ENCODE measurements at places on chromosomes 13 and 19.

- no peak for DNase-seq
Observed at GRCh38 chr19:5952193-5953029, 25.5 kb downstream of the RANBP3 start.

GRCh38 chr13:42395086-42395821 is 123.3 kb downstream of the AKAP11 start:
- DNase-seq = no peak

DNA sequence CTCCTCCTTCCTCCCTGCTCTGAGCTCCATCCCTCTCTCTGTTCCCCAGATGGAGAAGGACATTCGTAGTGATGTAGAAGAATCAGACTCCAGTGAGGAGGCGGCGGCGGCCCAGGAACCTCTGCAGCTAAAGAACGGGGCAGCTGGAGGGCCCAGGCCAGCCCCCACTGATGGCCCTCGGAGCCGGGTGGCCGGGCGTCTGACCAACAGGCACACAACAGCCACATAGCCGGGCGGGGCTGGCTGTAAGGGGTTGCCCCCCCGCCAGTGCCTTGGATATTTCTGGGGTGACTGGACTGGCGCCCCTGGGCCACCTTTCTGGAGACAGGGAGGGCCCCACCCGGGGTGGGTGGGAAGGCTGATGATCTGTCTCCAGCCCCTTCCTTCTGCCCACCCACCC is 46.3 kb downstream of the CD320 start:
- DNase-seq = no peak

- peak; percentile 57 for DNase-seq
Observed at GRCh38 chr13:102591988-102592781, 4.6 kb upstream of the TPP2 start.

GRCh38 chr13:52348983-52349780 is 56.8 kb downstream of the THSD1 start:
- no peak for DNase-seq

GRCh38 chr13:50713523-50714248 is 129.8 kb downstream of the DLEU7 start:
- no peak for DNase-seq

DNA sequence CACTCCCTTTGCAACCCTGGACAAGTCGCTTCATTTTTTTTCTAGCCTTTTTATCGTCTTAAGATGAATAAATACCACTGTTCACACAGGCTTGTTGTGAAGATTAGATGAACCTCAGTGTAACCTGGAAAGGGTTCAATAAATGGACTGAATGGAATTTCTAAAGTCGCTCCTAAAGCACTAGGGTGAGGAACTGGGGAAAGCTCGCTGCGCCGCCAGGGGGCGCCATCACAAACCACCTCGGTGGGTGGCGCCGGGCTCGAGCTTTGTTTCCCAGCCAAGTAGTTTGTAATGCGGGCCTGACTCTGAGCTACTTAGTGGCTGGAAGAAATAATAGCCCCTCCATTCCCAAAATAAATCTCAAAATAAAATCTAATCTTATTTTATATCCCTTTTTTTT is 2.2 kb upstream of the CEACAM6 start:
- peak; percentile 62 for DNase-seq

DNA sequence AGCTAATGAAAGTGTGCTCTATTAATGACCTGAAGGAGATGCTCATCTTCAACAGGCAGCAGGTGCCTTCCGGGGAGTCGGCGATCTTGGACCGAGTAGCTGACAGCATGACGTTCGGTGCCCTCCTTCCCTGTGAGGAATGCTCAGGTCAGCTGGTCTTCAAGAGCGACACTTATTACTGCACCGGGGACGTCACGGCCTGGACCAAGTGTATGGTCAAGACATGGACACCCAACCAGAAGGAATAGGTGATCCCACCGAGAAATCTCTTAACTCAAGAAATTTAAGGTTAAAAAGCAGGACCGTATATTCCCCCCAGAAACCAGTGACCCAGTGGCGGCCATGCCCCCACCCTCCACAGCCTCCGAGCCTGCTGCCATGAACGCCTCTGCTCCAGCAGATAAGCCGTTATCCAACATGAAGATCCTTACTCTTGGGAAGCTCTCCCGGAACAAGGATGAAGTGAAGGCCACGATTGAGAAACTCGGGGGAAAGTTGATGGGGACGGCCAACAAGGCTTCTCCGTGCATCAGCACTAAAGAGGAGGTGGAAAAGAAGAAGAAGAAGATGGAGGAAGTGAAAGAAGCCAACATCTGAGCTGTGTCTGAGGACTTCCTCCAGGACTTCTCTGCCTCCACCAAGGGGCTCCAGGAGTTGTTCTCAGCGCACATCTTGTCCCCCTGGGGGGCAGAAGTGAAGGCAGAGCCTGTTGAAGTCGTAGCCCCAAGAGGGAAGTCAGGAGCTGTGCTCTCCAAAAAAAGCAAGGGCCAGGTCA is 22.8 kb upstream of the ANKRD10 start:
- no peak for DNase-seq

GRCh38 chr19:34269489-34269888 is 15.1 kb downstream of the GARRE1 start:
- DNase-seq = no peak

GRCh38 chr13:25218019-25218418 is 45.9 kb upstream of the AMER2 start:
- no peak for DNase-seq

GRCh38 chr19:58182577-58182988 is 278 bp upstream of the ZNF274 start:
- peak; percentile 62 for DNase-seq

DNA sequence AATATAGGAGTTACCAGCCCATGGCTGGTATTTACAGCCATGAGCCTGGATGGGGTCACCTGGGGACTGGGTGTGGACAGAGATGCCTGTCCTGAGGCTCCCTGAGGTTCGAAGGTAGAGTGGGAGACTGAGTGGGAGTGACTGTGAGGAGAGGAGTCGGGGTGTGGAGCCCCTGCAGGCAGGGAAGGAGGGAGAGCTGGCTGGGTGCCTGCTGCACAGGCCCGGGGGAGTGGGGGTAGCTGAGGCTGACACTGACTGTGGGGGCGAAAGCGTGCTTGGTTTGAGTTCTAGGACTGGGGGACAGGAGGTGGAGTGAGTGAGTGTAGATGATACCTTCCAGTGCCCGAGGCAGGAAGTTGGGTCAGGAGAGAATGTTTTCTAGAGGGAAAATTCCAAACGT is 7.1 kb downstream of the RAB11B start:
- no peak for DNase-seq

GRCh38 chr19:40799558-40800338 is 757 bp downstream of the EGLN2 start:
- DNase-seq = no peak

DNA sequence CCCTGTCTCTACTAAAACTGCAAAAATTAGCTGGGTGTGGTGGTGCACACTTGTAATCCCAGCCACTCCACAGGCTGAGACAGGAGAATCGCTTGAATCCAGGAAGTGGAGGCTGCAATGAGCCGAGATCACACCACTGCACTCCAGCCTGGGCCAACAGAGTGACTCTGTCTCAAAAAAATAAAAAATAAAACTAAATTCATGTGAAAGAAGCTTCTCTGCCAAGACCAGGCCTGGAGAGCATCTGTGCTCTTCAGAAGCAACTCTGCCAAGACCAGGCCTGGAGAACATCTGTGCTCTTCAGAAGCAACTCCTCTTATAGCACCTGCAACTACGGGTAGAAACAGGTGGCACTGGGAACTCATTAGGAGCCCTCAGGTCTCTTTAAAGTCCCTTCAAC is 37.7 kb downstream of the CRYL1 start:
- DNase-seq = no peak

DNA sequence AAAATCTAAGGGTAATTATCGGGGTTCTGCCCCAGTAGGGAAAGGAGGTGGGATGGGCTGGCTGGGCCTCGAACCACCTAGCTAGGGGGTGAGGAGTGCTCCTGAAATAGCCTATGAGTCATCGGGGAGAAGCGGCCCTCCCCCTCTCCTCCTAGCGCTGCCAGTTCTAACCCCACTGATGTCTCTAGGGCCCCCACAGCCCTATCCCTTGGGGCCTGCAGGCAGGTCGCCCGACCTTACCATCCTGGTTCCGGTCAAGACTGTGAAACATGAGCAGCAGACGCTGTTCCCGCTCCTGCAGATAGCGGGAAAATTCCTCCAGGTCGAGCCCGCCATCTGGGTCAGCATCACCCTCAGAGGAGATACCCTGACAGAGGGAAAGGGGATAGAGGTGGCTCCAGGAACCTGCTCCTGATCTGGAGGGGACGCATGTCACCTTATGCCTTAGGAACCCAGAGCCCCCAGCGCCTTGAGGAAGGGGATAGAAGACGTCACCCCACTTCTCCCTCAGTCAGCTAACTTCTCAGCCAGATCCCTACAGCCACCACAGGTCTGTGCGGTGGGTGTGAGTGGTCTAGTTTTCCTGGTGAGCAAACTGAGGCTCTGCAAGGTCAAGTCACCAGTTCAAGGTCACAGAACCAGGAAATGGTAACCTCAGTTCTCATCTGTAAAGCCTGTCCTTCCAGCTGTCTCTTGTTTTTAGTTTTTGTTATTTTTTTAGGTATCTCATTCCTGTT is 1.5 kb downstream of the SLC25A23 start:
- DNase-seq = no peak

GRCh38 chr13:51913421-51914136 is 51.8 kb downstream of the CCDC70 start:
- DNase-seq = no peak

DNA sequence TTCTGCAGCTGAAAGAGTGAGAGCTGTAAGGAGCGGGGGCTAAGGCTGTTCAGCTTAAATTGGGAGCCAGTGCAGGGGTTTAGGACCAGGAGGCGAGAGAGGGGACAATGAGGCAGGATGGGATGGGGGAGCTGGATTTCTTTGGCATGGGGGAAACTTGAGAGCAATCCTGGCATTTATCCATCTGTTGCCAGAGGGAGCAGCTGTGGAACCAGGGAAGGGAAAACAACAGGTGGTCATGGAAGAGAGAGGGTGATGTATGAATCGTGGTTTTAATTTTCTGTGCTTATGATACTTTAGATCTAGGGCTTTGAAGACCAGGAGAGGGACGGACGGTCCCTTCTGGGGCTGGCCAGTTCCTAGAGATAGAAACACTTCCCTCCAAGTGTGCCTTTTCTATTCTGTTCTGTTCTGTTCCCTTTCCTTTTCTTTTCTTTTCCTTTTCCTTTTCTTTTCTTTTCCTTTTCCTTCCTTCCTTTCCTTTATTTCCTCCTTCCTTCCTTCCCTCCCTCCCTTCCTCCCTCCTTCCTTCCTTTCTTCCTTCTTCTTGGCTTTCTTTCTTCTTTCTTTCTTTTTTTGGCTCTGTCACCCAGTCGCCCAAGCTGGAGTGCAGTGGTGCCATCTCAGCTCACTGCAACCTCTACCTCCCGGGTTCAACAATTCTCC is 16.0 kb upstream of the CCL25 start:
- DNase-seq = no peak

DNA sequence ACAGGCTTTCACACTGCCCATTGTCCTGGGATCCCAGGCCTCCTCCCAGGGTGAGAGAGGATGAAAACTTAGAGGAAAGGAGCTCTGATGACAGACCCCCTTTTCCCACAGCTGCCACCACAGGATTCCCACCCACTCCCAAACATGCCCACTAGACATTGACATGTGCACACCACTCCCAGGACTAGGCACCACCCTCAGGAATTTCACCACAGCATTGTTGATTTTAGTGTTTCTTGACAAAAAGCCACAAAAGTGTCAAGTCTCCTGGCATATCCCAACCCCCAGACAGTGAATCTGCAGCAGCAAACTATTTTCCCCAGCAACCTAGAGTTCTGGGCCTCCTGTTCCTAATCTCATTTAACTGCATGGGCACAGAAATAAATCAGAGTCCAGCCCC is 10.1 kb downstream of the ZNF714 start:
- no peak for DNase-seq

DNA sequence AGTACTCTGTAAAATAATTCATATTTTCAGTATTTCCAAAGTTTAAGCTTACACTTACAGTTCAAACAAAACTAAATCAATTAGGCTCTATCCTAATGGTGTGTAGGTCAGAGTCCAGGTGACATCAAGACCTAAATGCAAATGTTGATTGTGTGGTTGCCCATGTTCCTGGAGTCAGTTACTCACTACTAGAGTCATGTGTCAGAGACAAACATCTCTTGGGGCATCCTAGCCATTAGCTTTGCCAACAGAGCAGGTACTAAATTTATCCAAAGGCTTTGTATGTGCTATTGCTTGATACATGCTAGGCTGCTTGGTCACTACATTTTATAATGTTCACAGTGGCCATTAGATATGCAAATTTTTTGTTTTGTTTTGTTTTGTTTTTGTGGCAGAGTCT is 11.7 kb downstream of the SPRY2 start:
- no peak for DNase-seq

DNA sequence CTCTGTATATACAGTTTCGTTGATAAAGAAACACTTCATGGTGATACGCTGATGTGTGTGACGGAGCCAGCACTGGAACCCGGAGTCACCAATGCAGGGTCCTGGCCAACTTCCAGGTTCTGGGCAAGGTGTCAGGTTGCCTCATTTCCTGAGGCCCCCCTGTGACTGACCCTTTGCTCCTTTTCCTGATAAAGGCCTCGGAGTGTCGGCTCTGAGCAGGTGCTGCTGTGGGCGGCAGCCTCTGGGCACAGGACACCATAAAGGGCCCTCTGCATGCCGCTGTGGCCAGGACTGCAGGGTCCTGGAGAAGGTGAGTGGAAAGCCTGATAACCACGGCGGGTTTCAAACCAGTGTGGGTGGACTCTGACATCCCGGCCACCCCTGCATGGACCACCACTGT is 17.3 kb upstream of the MYDGF start:
- DNase-seq = no peak

DNA sequence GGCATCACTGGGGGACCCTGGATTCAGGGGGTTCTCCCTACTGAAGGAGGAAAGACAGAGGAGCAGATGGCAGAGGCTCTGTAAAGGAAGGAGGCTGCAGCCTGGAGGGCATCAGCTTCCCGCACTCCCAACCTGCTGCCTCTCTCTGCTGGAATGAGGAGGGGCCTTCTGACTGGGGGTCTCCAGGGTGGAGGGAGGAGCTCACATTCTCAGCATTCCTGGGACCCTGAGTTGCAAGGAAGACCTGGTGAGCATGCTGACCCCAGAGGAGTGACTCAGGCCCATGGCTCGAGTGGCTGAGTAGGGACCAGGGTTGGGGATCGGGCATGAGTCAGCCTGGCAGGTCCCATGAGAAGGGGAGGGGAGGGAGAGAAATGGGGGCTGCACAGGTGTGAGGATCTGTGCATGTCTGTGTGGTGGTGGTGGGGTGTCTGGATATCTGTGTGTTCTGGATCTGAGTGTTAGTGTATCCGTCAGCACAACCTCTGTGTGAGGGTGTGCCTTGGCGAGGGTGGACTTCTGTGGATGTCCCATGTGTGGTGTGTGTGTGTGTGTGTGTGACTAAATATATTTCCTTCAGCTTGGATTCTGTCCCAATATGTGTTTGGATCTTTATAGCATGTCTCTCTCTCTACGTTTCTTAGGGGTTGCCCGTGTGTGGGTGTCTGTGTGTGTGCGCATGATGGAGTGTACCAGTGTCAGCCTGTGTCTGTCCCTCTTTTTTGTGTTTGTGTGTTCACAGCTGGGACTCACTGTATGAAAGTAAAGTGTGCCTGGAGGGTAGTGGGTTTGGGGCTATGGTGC is 4.6 kb downstream of the AXL start:
- DNase-seq = no peak

DNA sequence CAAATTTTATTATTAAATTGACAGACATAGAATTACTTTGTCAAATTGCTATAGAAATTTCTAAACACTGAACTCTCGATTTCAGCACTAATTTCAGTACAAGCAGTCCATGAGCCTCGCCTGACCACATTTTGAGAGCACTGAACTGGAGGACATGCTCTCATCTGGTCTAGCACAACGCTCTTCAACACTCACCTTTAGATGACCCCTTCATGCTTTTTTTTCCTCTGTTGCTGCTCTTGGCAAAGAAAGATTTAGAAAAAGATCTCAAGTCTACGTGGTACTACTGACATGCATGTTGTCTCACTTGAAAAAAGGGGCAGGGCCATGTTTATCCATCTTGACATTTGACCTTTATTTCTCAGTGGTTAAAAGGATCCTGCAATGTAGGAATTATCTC is 981.5 kb downstream of the DIAPH3 start:
- no peak for DNase-seq
